GM12864 (cell line): ENCODE measurements at places on chromosomes 7 and 10.

DNA sequence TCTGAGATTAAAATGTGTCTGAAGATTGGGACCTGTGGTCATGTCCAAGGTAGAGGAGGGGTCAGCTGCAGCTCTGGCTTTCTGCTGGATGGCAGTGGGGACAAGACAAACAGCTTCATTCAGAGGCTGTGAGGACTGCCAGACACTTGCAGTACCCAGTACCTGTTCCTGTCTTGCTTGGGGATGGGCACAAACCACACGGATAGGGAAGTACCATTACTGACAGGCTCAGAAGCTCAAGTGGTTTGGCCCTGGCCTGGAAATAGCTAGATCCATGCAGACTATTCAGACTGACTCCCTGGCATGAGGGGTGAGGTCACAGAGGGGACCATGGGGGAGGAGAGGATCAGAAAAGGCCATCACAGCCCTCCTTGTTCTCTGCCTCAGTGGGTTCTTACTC lies 56.0 kb upstream of the COMTD1 start:
- DNase-seq = no peak

DNA sequence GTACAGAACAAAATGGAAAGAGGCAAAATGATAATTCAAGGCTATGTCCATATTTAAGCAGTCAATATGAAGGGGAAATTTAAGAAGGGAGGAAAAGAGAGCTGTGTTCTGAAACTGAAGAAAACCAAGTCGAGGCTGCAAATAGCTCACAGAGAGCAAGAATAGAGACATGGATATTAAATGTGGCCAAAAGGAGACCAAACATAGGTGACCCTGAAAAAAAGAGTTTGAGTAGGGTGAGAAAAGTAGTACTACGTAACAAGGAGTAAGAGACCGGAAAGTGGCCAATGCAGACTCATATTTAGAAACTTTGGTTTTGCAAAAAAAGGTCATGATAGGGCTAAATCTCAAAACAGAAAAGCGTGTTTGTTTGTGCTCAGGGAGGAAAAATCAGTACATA lies 84.6 kb downstream of the GNAT3 start:
- no peak for DNase-seq

- DNase-seq = no peak
Measured at GRCh38 chr7:155466142-155466813, 8.3 kb downstream of the EN2 start.

DNA sequence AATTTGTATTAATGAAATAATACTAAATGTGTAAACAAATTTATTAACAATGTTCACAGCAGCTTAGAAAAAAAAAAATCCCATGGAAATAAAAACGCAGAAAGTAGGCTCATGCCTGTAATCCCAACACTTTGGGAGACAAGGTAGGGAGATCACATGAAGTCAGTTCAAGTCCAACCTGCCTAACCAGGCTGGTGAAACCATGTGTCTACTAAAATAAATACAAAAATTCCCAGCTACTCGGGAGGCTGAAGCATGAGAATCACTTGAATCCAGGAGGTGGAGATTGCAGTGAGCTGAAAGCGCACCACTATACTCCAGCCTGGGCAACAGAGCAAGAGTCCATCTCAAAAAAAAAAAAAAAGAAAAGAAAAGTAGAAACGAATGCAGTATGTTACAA lies 36.2 kb downstream of the LARP4B start:
- DNase-seq = no peak

DNA sequence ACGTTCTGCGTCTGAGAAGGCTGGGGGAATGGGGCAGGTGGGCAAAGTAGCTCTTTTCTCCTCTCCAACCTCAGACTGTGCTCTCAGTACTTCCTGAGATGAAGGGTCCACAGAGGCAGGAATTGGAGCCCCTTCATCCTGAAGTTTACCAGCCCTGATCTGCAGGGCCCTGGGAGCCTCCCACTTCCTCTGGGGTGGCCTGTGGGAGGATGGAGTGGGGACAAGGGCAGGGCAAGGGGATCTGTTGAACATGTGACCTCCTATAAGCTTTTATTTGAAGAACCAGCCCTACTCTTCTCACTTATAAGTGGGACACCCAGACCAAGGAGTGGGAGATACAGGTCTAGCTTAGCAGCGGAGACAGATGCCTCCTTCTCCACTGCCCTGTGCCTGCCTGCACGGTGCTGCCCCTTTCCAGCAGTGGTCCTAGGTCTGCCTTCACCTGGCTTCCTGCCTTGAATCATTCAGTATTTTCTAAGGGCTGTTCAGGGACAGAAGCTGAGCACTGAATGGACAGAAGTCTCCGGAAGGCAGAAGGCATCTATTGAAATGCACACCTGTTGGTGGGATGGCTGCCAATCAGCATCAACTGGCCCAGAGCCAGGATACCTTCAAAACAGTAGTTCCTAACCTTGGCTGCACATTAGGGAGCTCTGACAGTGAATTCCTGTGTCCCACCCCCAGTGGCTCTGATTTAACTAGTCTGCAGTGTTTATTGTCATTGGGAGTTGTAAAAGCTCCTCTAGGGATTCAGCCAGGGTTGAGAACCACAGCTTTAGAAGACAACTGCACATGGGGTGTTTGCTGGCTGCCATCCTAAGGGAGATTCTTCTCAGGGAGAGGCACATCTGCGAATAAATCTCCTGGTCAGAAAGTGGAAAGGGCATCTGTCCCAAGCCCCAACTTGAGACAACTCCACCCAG lies 2.7 kb upstream of the ARHGAP22 start:
- no peak for DNase-seq

DNA sequence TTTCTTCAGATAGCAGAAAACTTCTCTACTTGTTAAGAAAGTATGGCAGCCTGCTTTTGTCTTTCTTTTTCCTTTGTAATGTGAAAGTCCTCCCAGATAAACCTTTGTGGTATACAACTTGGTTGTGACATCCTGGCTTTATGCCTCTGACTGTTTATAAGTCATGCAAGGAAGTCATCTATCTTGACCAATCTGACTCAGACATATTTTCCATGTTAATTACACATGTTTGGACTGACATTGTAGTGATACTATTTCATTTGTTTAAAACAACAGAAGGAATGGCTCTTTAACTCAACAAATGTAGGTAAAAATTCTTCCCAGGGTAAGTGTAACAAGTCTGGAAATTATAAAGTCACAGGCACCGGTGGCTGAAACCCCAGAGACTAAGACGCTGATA lies 341.6 kb upstream of the MEOX2 start:
- no peak for DNase-seq

GRCh38 chr7:12607134-12607533 lies 36.6 kb downstream of the SCIN start:
- DNase-seq = no peak

DNA sequence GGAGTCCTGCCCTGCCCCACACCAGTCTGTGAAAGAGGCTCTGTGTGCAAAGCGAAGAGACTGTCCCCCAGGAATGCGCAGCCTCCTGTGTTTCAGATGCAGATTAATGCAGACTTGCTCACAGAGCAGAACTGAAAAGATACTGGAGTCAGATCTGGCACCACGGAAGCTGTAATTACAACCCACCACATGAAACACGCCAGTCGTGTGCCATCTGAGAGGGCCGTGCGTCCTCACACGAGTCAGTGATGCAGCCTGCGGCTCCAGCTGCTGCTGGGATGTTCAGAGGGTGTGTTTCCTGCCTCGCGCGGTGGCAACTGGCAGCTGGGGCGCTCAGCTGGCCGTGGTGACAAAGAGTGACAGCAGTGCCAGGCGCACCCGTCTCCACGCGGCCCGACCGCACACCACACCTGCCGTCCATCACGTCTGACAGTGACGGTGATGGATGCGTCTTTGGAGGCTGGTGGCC lies 50.0 kb downstream of the NKX6-2 start:
- no peak for DNase-seq

DNA sequence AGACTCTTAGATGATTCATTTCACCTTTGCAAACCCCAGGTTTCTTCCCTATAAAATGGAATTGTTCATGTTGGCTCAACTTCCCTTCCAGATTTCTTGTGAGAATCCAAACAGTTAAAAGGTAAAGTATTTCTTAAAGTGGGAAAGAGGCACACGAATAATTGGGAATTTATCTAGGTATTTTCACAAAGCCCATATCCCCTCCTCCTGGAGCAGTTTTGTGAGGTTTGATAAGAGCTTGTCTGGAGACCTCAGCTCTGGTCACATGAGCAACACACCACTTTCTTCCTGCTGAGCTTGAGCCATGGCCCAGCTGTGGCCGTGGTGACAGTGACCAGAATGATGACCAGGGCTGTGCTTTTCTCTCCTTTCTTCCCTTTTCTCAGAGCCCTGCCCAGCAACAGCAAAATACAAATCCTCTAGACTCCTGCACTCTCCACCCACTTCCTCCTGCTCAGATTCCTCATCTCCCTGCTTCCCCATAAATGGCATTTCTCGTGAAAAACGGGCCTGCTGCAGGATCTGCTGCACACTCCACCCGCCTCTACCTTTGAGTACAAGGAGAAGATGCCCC lies 87.7 kb downstream of the PIK3CG start:
- no peak for DNase-seq

GRCh38 chr7:11935905-11936304 lies 103.9 kb upstream of the THSD7A start:
- no peak for DNase-seq
